ENCODE measurements at places on chromosomes 5 and 9.

DNA sequence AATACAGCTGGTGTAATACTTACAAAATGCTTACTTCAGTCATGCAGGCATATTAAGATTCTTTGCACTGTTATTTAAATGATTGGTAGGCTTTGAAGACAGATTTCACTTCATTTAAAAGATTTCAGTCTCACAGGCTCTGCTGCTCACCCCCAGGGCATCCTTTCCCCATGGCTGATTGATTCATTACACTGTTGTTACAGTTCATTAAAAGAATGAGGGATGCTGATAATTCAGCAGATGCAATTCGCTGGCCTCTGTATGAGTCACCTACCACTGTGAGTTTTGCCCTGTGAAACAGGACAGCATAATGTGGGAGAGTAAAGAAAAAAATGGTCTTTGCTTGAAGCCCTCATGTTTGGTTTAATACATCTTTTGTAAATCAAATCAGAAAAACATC lies 246.9 kb downstream of the CYLC2 start:
- DNase-seq: no peak

DNA sequence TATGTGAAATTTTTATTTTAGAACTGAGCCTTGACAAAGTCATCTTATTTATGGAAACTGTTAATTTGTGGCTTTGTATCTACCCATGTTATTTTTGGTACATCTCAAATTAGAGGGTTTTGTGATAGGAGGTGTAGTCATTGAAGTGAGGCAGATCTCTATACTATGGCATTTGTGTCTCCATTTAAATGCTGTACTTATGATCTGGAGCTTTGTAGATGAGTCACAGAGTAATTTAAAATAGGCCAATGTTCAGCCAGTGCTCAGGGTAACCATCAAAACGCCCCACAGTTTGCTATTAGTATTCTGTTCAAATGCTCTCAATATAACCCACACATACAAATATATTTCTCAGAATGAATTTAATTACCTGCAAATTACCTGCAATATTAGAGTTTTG lies 351.5 kb upstream of the KLF9 start:
- no peak for DNase-seq

- no peak for DNase-seq
These were observed 43.4 kb downstream of the RXRA start for GRCh38 chr9:134369416-134370212.

DNA sequence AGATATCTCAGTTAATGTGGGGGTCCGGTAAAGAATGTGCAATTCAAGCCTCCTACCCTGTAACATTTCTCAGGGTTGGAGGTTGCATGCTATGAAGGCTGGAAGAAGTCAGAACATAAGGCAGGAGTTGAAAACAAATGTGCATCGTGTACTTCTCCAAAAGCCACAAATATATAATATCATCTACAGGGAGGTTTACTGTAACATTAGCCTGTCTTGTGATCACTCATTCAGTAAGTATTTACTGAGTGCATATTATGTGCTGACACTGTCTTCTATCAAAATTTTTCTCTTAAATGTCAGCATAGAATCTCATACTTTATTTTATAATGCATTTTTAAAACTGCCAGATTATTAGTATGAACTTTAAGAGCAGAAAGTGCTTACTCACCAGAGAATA lies 105.6 kb upstream of the ZNF366 start:
- DNase-seq: no peak

DNA sequence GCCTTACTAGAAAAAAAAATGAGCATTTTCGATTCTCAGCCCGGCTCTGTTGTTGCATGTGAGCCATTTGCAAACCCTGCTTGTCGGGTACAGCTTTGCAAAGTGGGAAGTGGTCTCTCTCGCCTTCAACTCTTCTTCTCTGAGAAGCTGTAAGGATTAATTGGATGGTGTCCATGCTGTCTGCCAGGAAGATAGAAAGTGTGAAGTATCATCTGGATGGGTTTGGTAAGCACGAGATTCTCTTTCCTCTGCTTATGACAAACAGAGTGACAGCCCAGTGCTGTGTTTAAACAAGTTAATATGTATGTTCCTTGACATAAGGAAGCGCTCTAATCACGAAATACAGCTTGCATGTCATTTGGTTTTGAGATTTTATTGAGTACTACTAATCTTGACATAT lies 109.1 kb upstream of the SPATA31D4 start:
- DNase-seq: no peak

Data from CD4-positive, alpha-beta T cell treated with Interleukin-15 for 4 hours (primary cell).